ENCODE measurements at places on chromosomes 2 and 18. TPM values are rescaled to one million over a fixed set of nuclear protein-coding genes. Genes with fewer than 3 reads are reported as not detected.
A peak's percentile ranks its signal among the peaks of the same experiment; 100 is the strongest.

Gene VWA3B
- 8.1 TPM for total RNA-seq

Gene SNORC
- 0.76 TPM for total RNA-seq

DNA sequence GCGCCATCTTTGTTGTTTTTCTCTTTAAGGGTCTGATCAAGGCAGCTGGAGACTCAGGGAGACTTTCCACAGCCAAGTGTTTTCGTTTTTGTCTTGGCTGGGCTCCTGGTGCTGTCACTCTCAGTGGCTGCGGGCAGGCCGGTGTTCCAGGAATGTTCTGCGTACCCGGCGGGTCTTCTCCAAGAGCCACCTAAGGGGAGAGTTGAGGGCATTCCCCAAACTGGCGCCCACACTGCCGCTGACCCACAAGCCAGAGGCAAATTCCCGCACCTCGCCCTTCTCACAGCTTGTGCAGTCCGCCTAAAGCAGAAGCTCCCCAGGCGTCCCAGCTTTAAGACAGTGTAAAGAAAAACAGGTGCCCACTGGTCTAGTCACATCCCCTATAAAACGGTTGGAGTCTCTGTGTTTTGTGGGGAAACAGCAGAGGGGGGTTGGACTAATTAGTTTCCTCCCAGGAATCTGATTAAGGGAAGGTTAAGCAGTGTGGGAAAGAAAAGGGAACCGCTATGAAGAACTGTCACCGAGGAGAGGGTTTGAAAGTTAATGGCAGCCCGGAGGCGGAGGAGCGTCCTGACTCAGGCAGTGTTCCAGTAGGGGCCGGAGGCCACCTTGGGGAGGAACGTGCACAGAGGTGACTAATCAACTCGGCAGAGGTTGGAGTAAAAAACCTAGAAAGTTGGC lies 224.5 kb downstream of the SLC4A3 start:
- peak overlapping the region; percentile 22 for H3K4me3 ChIP-seq
- peaks cover 2% of the 10 kb centered on the region for H3K4me1 ChIP-seq
- peak; percentile 67 for DNase-seq
- H3K27ac ChIP-seq: no peak overlapping the region
- H3K36me3 ChIP-seq: no peaks in the 10 kb centered on the region
- no peaks in the 10 kb centered on the region for H3K27me3 ChIP-seq

Gene CDH7
- total RNA-seq: 0.08 TPM

Gene TMEM163
- total RNA-seq: 2.0 TPM

Gene GALNT13
- 1.5 TPM for total RNA-seq

DNA sequence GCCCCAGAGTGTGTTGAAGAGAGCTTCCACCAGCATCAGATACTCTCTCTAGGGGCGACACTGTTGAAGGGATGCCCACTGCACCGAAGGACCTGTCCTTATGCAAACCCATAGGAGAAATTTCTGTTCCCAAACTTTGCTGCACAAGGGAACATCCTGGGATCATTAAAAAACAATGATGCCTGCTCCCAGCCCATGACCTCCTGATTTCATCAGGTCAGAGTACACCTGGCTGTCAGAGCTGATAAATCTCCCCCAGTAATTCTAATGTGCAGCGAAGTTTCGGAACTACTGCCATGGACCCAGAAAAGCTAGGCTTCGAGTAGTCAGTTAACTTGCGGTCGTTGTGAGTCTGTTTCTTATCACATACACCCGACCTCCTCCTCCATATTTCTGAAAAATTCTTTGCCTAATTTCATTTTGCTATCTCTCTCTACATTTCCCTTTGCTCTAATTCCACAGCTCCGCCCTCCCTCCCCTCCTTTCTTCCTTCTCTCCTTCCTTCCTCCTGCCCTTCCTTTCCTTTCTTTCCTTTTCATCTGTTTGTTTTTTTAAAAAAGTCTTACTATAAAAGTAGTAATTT lies 18.8 kb downstream of the FAM124B start:
- H3K27ac ChIP-seq: no peak overlapping the region
- H3K36me3 ChIP-seq: no peaks in the 10 kb centered on the region
- no peaks in the 10 kb centered on the region for H3K4me1 ChIP-seq
- DNase-seq: no peak
- H3K4me3 ChIP-seq: no peak overlapping the region
- H3K27me3 ChIP-seq: no peaks in the 10 kb centered on the region

GRCh38 chr18:44736664-44737380 lies 56.1 kb downstream of the SETBP1 start:
- peaks cover 8% of the 10 kb centered on the region for H3K4me1 ChIP-seq
- H3K36me3 ChIP-seq: no peaks in the 10 kb centered on the region
- DNase-seq: no peak
- H3K27me3 ChIP-seq: no peaks in the 10 kb centered on the region
- no peak overlapping the region for H3K4me3 ChIP-seq

- no peaks in the 10 kb centered on the region for H3K36me3 ChIP-seq
- peak overlapping the region; percentile 96 for H3K4me3 ChIP-seq
- H3K4me1 ChIP-seq: peaks cover 21% of the 10 kb centered on the region
- H3K27me3 ChIP-seq: no peaks in the 10 kb centered on the region
- DNase-seq: no peak
These were observed 1.5 kb downstream of the MTA3 start for GRCh38 chr2:42569883-42570282.

DNA sequence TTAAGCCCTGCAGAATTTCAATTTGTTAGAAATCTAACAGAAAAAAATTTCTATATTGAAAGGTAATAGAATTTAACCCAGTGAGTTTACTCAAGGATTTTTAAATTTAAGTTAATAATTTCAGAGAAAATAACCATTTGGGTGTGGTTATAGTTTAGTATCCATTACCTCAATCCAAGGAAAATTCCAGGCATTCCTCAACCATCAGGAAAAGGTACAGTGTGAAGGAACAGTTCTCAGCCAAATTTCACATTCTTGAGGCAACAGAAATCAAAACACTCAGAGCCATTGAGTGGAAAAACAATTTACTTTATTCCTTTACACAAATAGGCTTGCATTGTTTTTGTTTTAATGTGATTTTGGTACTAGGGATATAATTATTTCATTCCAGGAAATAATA lies 45.6 kb downstream of the ONECUT2 start:
- DNase-seq: no peak

DNA sequence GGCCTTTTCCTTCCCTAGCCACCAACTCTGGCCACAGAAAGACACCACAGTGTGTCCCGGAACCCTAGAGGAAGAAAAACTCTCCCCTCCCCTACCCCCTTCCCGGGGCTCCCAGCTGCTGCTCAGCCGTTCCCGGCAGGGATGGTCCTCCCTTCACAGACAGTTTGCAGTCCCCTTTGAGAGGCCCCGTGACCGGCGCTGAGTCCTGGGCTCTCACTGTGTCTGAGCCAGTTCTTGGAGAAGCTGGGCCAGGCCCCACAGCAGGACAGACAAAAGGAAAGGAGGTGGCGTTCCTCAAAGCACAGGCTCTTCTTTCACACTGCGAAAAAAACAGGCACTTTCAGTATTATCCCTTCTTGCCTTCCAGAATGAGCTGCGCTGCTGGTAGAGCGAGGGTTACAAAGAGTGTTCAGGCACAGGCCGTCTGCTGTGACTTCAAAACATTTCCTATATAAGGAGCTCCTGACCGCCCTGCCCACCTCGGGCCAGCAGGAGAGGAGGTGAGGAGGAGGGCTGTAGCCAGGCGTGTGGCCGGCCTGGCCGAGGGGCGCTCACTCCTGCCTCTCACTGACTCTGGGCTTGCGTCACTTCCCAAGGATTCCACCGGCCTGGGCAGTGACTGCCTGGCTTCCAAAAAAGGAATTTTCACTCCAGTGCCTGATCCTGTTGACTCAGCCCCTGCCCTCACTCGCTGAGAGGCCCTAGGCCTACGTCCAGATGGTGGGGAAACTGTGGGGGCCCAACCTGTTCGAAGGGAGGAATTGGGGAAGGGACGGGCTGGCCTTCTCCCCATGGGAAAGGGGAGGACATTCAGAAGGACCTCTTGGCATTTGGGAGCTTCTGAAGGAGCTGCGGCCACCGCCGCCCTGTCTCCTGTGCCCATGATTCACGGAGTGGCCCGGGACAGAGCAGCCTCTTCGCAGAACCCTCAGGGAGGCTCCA lies 24.9 kb downstream of the CIDEA start:
- peak overlapping the region; percentile 53 for H3K4me3 ChIP-seq
- no peaks in the 10 kb centered on the region for H3K27me3 ChIP-seq
- H3K36me3 ChIP-seq: no peaks in the 10 kb centered on the region
- peaks cover 16% of the 10 kb centered on the region for H3K4me1 ChIP-seq
- DNase-seq: peak; percentile 86
- H3K27ac ChIP-seq: peak overlapping the region; percentile 97

Gene LYG2
- total RNA-seq: not detected
